ENCODE measurements at places on chromosomes 2 and 18.
A peak's percentile ranks its signal among the peaks of the same experiment; 100 is the strongest.

DNA sequence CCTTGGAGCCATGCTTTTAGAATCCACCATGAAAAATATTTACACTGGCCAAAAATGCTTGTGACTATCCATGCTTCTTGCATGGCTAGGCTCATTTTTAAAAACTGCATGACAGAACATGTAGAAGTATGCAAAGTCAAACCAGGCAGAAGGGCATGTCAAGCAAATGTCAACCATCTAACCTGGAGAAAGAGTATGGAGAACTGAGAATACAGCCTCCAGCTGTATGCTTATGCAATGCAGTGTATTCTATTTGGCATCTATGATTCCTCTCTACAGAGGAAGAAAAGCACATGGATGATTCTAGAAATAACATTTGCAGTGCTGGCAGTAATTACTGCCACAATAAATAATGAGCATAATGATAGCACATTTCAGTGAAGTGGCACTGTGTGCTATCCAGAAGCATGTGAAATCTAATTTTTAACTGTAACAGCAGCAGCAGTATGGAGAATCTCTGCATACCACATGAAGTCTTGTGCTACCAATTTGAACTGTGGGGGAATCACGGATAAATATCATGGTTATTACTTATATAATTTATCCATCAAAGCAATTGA is 87.3 kb upstream of the CCDC141 start:
- DNase-seq, result no peak

GRCh38 chr18:80147418-80148325 is 38.6 kb downstream of the ADNP2 start:
- DNase-seq, result peak; percentile 89

- no peak for DNase-seq
Observed at GRCh38 chr2:233184669-233185068, 66.8 kb upstream of the ATG16L1 start.

GRCh38 chr2:45382744-45383143 is 228.3 kb downstream of the SRBD1 start:
- DNase-seq, result no peak

DNA sequence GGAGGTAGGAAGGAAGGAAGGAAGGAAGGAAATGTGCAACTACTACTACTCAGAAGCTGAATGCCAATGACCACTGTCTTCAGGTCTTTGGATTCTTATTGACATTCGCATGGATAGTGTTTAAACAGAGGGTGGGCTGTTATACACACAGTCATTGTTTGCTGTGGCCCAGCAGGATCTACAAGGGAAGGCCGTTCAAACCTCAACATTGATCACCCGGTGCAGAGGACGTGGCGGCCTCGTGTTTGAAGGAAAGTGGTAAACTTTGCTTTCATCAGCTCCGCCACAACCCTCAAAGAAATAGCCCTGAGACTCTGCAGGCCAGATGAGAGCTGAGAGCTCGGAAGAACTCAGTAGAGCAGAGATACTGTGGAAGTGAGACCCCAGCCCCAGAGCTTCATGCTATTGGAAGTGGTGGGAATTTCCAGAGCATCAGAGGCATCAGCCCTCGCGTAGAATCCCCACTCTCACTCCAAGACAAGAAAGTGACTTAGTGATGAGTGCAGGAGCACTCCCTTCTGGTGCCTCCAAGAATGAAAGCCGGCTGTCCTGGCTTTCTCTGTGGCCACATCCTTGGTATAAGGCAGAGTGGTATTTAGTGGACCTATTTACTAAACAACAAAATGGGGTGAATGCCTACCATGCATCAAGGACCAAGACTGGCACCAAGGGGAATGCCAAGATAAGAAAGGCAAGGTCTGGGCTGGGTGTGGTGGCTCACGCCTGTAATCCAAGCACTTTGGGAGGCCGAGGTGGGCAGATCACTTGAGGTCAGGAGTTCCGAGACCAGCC is 10.1 kb upstream of the ROCK2 start:
- DNase-seq, result no peak

DNA sequence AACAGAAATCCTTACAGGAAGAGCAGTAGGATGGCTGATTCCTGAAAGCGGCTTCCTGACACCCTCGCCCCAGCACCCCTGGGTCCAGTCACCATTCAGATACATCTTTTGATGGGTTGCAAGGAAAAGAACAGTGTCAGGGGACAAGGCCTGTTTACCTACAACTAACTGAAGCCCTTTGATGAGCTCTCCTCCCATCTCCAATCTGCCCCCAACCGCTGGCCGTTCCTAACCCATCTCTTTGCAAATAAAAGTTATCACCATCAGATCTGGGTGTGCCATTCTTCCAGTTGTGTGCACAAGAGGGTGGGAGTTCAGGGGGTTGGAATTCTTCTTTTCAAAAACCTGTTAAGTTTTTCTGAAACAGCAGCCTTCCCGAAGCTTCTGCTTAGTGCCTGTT is 48.9 kb downstream of the ARL4C start:
- DNase-seq, result no peak

DNA sequence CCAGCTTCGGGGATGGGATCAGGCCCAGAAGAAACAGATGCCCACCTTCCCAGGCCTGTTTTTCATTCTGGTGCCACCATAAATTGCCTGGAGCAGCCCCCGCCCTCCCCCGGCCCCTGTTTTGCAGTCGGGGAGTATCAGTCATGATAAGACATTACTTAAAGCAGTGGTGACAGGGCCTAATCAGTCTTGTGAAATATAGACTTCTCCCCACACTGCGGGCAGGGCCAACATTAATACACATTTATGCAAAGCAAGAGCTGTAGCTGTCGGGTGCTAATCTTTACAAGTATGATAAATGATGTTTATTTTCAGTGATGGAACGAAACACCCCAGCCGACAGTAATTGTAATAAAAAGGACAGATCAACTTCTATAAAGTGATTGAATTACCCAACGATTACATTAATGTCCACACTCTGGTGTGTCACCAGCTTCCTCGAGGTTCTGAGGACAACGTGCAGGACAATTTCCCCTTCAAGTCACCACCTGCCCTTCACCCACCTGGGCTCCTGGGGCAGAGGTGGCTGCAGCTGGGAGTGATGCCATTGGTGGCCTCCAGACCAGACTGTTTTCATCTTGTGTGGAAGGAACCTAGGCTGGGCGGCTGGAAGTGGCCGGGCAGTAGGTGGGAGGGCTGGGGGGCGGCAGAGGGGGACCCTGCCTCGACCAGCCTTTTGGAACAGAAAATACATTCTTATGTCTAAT is 226.0 kb downstream of the TFCP2L1 start:
- no peak for DNase-seq

GRCh38 chr2:43424262-43425207 is 171.3 kb downstream of the THADA start:
- DNase-seq, result no peak

DNA sequence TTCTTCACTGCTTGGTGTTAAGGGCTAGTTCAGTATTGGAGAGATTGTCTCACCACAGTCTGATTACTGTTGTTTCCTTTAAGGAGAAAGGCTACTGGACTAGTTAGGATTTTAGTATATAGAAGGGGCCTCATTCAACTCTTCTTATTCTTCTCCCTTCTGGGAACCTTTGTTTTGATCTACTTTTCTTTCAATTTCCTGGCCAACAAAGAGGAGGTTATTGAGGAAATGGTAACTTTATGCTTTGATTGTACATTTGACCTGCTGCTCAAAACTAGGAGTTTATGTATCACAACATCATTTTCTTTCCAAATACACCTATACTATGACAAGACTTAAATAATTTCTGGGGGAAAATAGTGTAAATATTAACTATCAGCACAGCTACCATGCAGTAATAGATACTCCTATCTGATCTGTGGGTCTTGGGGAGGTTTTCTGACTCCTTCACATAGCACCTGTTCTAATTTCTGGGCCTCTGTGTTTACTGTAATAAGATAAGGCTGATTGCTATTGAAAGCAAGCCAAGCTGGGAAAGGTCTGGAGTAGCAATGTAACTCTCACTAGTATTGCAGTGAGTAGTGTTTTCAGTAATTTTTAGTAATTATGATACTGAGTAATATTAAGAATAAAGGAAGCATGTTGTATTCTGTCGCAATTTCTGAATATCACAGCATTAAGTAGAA is 395.3 kb downstream of the NUP35 start:
- no peak for DNase-seq

GRCh38 chr2:157302492-157303099 is 23.0 kb downstream of the ERMN start:
- no peak for DNase-seq

- no peak for DNase-seq
Observed at GRCh38 chr2:8376603-8377410, 305.0 kb upstream of the ID2 start.

DNA sequence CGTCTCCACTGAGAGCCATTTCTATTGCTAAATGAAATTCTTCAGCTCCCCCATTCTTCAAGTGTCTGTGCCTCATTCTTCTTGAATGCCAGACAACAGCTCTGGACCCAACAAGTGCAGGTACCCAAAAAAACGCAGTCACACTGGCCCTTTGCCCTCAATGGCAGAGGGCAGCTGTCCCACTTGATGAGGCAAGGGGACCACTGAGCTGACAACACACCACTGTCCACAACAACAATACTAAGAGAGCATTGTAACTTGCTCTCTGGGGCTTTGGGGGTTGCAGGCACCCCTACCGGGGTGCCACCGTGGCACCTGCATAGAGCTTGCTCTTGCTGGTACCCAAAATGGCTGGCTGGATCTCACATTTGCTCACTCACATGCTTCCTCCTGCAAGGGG is 827.0 kb upstream of the DDX18 start:
- DNase-seq, result no peak

DNA sequence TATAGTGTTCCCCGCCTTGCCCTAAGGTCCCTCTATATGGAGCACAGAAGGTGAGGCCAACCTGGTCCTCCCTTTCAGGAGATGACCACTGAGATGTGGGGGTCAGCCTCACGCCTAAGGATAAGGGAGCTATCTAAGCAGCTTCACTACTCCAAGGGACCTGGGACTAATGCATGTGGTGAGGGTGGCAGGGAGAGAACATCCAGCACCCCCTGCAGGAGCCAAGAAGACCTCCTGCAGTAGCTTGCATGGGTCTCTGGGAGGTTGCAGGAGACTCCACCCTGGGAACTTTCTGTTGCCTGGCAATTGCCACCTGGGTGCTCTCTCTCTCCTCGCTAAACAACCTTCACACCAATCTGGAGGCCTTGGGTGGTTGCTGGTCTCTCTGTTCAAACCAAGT is 93.0 kb upstream of the KLHL29 start:
- no peak for DNase-seq

GRCh38 chr2:207725873-207726578 is 14.6 kb downstream of the CCNYL1 start:
- DNase-seq, result no peak

- DNase-seq, result no peak
Observed at GRCh38 chr2:48504647-48505327, 25.2 kb upstream of the STON1 start.

DNA sequence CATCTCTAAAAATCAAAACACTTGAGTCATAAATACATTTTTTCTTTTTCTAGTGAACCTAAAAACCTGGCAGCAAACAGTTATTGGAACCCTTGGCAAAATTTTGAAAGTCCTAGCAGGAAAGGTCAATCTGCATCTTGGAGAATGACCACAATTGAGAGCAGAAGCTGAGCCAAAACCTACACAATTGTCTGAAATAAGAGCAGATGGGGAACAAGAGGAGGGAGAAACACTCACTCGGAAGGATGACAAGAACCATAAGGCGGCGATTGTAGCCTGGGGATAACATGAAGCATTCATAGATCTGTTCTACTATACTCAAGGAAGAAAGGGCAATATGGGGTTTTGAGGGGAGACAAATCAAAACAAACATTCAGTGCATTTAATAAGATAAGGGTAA is 117.0 kb downstream of the CHN1 start:
- no peak for DNase-seq

GRCh38 chr2:234858145-234858544 is 93.7 kb upstream of the SH3BP4 start:
- no peak for DNase-seq

GRCh38 chr2:45184606-45185005 is 175.4 kb upstream of the SIX2 start:
- no peak for DNase-seq

DNA sequence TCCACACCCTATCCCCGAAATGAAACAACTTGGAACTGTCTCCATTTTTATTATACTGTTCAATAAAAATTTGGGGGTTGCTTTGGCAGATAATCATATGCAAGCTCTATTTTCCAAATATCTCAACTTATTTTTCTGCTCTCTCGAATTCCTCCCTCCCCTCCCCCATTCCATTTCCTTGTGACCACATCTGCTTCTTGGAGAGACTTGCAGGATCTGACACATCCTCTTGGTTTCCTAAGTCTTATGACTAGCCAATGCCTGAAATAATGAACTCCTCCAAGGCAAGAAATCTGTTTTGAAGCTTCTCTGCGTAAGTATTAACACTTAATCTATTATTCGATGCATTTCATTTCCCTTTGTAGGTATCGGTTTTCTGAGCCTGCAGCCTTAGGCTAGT is 16.1 kb downstream of the TGIF1 start:
- no peak for DNase-seq

DNA sequence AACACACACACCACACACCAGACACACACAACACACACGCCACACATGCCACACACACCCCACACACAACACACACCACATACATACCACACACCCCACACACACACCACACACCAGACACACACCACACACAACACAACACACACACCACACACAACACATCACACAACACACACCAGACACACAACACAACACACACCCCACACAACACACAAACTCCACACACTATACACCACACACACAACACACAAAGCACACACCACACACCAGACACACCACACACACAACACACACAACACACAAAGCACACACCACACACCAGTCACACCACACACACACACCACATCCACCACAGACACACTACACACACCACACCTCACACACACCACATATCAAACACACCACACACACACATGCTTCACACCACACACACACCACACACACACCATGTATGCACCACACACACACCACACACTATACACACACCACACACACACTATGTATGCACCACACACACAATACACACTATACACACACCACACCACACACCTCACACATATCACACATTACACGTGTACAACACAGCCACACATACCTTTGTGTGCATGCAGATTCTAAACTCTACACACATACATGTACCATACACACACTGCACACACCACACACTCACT is 72.2 kb downstream of the TMEM18 start:
- DNase-seq, result no peak

Data from activated effector memory CD4-positive, alpha-beta T cell treated with anti-CD3 and anti-CD28 coated beads, Interleukin-2, amount 50 U/mL, for 16 hours (primary cell).